ENCODE measurements at places on chromosomes 7 and 10.

DNA sequence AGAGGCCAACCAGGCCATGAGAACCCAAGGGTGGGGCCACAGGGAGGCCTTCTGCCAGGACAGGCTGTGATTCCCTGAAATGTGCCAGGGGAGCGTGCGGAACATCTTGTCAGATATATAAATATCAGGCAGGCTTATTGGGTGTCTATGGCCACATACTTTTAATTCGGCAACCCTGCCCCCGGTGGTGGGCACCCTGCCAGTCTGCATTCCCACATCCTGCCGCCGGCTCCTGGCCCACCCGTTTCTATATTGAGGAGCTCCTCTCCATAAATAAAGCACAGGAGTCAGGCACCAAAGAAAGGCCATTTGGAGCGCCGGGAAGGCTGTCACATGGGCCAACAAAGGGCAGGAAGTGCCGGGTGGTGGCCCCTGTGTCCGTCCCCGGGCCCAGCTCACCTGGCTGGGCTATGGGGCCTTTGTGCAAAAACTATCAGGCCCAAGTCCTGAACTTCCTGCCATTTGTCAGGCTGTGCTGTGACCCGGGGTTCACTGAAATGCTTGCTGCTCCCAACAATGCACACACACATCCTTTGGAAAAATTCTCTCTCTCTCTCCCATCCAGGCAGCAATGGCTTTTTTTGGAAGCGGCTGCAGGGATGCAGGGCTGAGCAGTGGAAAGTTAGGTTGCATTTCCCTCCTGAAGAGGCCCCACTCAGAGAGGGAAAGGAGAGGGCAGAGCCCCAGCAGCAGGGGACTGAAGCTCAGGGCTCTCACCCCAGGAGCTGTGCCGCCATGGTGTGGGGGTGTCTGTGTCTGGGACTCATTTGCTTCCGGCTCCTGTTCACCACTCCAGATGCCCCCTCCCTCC lies 25.0 kb upstream of the PODXL start:
- DNase-seq: no peak

DNA sequence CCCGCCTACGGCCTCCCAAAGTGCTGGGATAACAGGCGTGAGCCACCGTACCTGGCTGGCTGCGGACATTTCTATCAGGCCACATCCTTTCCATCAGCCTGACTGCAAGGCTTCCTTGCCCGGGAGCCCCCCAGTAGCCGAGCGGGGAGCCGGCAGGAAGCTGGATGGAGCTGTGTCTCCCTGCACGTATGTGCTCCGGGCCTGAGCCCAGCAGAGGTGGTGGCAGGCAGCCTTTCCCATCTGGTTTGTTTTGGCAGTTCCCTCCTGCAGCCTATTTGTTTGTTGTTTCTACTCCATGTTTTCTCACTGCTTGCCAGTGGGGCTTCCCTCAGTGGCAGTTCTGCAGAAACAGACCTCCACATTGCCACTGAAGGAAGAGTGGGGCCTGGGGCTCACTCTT lies 5.4 kb downstream of the POP7 start:
- no peak for DNase-seq

- DNase-seq: peak; percentile 87
Observed at GRCh38 chr10:5585517-5586206, 60.9 kb downstream of the CALML3 start.

- DNase-seq: peak; percentile 7
Observed at GRCh38 chr7:90262438-90262837, 17.5 kb downstream of the CFAP69 start.

DNA sequence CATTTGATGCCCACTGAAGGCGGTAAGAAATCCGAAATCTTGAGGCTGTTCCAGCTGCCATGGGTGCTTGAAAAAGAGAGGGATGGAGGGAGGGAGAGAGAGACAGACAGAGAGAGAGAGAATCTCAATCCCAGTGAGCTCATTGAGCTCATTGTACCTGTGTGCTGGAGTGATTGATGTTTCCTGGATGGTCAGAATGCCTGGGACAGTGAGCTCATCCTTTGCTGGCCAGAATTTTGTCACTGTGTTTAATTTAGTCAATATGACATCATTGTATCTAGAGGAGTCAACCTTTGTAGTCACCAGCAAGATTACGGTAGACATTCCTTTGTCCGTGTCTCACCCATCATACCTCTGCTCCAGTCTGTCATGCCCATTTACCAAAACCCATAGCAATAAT lies 625.4 kb upstream of the POM121L12 start:
- DNase-seq: no peak

- DNase-seq: no peak
Observed at GRCh38 chr7:120996988-120997345, 8.5 kb downstream of the CPED1 start.

GRCh38 chr10:8026349-8027259 lies 27.9 kb upstream of the GATA3 start:
- DNase-seq: no peak

Data from NCI-H1092 (cell line).